ENCODE measurements at places on chromosomes 3 and 15.

- no peak for DNase-seq
Measured at GRCh38 chr3:171121801-171122200, 95.3 kb upstream of the SLC2A2 start.

GRCh38 chr3:32143849-32144757 lies 37.7 kb downstream of the GPD1L start:
- DNase-seq: peak; percentile 98

DNA sequence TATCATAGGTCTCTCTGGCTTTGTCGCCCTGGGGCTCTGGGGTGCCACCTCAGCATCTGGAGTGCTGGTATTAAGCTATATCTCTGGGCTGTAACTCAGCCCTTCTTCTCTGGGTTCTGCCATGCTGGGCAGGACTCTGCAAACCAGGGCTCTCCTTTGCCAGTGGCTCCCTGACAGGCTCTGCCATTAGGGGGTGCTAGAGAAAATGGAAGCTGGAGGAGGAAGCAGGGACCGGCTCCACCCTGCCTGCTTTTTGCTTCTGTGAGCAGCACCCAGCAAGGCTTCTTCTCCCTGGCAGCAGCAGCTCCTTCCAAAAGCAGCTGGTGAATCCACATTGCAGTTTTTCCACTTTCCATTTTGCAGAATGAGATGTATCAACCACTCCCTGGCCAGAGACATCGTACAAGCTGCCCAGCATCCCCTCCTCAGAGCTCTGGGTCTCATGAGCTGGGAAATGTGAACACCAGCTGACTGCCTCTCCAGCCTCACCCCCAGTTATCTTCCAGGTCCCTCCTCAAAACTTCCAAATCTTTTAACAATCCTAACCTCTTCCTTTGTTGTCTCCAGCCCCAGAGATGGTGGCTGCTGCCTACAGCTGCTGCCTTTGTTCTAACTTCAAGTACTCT lies 165.0 kb downstream of the ABHD5 start:
- DNase-seq: no peak

DNA sequence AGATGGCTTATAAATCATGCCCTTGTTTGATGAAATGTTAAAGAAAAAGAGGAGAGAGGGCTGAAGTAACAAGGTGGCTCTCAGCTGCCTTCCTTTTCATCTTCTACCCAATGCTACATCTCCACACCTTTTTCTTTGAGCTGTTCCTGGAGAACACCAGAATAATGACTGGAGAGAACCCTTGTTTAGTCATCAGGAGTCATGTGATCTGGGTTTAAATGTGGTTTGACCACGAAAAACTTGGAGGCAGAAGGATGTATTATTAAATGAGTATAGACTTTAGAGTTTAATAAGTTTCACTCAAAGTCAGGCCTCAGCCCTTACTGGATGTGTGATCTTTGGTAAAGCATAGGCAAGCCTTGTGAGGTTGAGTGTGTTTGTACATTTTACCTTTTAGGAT lies 230.3 kb upstream of the TBL1XR1 start:
- DNase-seq: no peak

DNA sequence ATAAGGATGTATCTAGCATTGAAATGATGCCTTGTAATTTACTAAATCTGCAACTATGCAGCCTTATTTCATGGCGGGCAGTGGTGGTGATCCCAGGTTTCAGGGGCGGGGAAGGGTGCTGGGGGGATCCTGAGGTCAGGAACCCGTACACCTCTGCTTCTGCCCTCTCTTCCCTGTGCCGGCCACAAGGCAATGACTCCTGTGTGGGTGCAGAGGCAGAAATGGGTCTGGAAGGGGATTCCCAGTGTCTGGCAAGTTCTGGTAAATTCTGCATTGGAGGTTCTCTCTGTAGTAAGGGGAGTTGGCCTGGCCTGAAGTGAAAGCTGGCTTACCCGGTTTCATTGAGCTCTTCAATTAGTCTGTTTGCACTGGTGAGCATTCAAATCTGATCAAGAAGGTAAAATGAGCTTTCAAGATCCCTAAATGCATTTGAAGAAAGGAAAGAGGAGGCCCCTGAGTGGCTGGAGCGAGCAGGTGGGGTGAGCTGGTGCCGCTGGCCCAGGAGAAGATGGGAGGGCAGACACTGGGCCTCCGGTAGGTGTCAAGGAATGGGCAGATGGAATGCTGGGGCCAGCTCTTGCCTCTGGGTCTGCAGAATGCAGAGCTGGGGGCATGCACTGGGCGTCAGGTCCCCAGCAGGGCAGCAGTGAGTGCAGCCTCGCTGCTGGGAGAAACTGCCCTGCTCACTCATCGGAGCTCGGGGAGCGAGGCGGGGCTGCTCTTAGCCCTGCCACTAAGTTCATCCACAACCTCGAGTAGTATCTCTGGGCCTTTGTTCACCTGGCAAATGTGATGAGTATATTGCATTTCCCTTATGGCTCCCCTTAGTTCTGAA lies 13.7 kb downstream of the NRROS start:
- no peak for DNase-seq

- DNase-seq: no peak
Measured at GRCh38 chr3:39193391-39193790, 996 bp upstream of the XIRP1 start.

DNA sequence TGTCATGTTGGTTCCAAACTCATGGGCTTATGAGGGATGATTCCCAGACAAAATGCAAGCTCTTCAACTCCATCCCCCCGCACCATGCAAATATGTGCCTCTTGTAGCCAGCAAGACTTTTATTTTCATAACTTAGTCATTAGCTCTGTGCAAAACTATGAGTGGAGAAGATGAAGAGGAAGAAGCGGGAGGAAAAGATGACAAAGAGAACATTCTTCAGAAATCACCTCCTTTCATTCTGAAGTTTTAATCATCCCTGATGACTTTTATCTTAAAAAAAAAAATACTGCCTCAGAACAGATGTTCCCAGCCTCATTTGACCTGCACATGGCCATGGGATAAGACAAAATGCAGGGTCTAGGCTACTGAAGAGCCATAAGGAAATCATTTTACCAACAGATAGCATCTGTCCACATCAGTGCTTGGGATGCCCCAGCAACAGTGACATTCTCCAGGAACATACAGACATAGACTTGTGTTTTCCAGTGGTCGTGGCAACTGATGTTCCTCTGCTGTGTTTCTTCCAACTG lies 145.5 kb downstream of the WNT5A start:
- DNase-seq: no peak

DNA sequence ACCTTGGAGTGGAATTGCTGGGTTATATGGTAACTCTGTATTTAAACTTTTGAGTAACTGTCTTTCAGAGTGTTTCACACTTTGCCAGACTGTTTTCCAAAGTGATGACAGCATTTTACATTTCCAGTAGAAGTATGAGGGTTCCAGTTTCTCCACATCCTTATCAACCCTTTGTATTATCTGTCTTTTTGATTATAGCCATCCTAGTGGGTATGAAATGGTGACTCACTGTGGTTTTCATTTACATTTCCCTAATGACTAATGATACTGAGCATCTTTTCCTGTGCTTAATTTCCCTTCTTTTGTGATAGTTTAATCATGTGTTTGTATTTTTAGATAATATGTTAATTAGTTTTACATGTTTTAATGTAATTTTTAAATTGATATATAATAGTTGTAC lies 138.1 kb upstream of the DAZL start:
- no peak for DNase-seq

DNA sequence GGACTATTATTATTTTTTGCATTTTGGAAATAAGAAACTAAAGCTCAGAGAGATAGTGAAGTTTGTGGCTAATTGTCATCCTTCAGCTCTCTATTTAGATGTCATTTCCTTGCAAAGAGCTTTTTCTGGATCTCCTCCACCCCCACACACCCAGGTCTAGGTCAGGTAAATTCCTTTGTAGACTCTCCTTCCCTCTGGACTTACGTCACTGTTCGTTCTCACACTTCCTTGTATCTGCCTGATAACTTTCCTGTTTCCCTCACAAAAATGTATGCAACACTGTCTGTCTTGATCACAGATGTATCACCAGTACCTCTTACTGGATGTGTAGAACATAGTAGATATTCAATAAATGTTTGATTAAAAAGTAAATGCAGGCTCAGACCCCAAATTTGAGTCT lies 6.1 kb upstream of the MB21D2 start:
- DNase-seq: no peak

DNA sequence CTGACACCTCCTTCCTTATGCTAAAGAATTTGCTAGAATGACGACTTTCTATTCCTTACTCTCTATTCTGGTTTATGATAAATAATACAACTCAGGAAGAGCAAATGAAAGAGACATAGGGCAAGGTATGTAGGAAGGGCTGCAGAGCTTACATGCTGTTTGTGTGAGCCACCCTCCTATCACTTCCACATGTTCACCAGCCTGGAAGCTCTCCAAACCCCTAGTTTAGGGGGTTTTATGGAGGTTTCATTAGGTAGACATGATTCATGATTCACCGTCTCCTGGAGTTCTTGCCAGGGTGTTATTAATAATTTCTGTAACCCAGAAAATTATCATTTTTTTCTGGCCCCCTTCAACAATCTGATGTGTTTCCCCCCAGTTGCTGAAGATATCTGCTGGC lies 172.1 kb upstream of the COL8A1 start:
- DNase-seq: no peak

- DNase-seq: no peak
Measured at GRCh38 chr3:197498499-197499241, 57.1 kb downstream of the BDH1 start.

GRCh38 chr3:156181509-156181908 lies 61.1 kb downstream of the KCNAB1 start:
- no peak for DNase-seq

DNA sequence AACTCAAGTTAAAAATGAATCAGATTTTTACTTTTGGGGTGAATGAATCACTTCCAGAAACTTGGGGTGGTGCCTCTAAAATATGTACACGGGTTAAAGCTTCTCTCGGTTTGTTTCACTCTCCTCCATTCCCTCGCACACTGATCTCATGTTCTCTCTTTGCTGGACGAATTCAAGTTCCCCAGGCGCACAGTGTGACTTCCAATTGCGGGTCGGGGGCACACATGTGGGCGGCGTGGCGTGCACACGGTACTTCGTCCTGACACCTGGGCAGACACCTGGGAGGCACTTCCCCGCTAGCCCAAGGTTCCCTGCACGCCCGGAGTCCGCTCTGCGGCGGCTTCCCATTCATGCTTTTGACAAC lies 692 bp downstream of the SCAANT1 start:
- no peak for DNase-seq

DNA sequence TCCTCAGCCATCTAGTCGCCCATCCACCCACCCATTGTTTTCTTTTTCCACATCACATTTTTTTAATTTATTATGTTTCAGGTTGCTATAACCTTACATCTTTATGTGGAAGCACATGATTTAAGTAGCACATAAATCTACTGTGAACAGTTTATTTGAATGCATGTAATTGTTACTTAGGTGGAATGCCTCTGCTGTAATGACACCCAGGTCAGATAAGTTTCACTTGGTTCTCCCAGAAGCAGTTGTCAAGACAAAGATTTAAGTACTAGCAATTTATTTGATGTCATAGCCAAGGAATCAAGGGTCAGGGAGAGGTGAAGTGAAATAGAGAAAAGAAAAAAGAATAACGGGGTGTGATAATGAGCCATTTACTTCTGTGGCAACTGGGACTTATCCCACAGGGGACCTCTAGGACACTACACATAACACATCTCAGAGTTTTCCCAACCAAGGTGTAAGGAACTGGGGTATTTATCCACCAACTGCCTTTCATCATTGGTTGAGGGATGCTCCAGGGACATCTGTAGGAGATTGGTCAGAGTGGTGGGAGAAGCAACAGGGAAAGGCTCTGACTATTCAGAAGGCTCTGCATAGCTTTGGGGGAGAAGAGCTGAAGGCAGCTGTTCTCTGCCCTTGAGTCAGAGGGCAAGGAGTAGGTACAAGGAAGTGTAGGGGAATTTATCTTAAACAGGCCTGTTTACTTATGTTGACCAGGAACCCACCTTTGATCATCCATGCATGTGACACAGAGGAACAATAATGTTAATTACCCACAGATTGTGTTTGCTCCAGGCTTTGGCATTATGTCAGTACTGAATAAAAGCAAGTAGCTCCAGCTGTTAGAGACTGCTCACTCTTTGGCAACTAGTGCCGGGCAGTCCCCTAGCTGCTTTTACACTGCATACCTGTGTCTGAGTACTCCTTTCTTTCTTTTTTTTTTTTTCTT lies 94.8 kb downstream of the CD200R1L start:
- DNase-seq: peak; percentile 50

GRCh38 chr3:170760174-170760526 lies 109.8 kb downstream of the RPL22L1 start:
- no peak for DNase-seq

Data from HFF-Myc (cell line).